ENCODE measurements at places on chromosomes 12 and 14.

- DNase-seq = peak; percentile 82
These were observed 2.0 kb downstream of the TPI1 start for GRCh38 chr12:6869049-6870021.

DNA sequence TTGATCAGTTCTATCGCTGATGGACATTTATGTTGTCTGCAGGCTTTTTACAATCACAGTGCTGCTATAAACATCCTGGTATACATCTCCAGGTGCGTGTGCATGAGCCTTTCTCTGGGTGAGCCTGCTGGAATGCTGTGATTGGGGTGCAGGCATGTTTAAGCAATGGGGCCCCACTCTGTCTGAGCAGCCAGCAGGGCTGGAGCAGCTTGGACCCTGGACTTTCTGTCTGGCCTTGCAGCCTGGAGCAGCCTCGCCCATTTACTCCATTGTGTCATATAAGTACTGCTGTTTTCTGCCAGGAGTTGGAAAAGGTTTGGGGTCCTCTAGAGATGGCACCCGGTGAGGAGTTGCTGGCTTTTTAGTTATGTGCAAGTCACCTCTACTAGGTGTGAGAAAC lies 199.0 kb downstream of the KIF26A start:
- DNase-seq = no peak

- no peak for DNase-seq
These were observed 15.8 kb downstream of the CD9 start for GRCh38 chr12:6215932-6216494.

DNA sequence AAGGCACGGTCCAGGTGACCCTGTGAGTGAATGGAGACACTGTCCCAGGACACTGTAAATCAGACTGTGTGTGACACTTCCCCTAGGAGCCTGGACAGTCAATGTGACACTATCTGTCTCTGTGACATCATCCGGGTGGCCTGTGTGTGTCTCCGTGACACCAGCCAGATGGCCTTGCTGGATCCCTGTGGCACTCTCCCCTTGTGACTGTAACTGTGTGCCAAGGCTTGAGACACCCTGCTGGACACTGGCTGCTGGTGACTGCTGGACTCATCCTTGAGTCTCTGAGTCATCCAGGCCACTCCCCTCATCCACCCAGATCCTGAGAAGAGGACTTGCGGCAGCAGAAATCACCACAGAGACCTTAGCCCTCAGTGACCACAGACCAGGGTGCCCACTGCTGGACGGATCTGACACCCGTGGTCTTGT lies 51.6 kb downstream of the MVK start:
- DNase-seq = no peak

GRCh38 chr14:27739657-27740156 lies 1026.9 kb upstream of the FOXG1 start:
- DNase-seq = no peak

- no peak for DNase-seq
These were observed 2.6 kb downstream of the LMO3 start for GRCh38 chr12:16603260-16603915.

- no peak for DNase-seq
These were observed 3.3 kb upstream of the CCND2 start for GRCh38 chr12:4270016-4270830.

GRCh38 chr12:8987163-8987562 lies 2.2 kb upstream of the KLRG1 start:
- no peak for DNase-seq

DNA sequence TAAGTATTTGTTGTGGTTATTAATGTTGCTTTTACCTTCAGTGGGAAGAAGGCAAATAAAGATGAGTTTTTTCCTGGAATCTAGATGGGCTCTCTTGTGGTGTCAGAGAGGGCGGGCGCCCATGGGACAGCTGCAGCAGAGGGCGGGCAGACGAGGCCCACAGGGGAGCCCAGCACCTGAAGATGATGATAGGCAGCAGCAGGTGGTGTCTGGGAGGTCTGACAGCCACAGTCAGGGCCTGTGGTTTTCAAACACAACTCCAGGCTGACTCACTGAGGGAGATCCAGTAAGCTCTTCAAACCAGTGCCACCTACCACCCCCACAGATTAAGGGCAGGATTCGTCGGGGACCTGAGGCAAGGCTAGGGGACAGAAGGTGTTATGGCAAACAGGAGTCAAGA lies 42.8 kb downstream of the NKX2-1 start:
- DNase-seq = no peak

DNA sequence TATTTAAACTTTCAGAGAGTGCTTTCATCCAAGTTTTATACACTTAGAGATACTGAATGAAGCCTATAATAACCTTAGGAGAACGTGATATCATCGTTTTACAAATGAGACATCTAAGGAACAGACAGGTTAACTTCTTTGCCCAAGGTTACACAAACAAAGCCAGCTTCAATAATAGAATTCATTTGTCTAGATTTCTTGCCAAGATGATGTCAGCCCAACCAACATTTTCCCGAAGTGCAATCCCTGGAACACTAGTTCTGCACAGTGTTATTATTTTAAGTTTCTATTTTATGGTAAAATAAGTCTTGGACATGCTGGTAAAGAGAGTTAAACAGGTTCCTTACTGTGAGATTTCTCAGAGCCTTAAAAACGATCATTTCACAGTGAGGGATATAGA lies 174.6 kb downstream of the SLC25A21 start:
- DNase-seq = no peak

DNA sequence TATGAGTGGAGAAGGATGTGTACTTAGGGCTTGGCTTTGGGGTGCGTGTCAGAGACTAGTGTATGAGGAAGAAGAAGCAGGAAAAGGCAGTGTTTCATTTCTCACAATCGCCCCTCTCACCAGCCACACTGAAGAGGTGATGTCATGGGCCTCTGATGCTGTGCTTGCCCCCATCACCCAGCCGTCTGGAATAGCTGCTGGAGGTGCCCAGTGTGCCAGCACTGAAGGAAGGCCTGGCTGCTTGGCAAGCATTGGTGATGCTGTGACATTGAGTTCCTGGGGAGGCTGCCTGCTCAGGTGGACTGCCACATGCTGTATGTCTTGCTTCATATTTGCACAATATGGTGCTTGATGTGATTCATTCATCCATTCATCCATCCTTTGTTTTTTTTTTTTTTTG lies 56.2 kb downstream of the CRADD start:
- no peak for DNase-seq

All from activated T-cell treated with anti-CD3 and anti-CD28 coated beads for 4 hours (primary cell).